ENCODE measurements at places on chromosomes 2 and 18. TPM values are rescaled to one million over a fixed set of nuclear protein-coding genes. Genes with fewer than 3 reads are reported as not detected.

DNA sequence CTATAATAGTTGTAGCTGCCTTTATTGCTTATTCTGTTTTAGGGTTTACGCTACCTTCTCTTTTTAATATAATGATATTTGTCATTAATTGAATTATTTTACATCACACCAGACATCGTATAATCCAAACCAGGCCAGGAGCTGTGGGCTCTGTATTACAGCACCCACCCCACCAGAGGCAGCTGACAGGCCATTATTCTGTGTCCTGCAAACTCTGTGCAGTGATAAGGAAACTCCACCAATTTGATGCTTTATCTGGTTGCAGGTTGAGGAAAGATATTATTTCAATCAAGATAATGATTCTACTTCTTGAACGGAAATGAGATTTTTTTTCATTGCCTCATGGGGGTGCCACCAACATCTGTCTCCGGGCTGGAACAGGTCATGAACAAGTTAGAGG, 227.3 kb downstream of the ZBTB7C start:
- no peak for DNase-seq

DNA sequence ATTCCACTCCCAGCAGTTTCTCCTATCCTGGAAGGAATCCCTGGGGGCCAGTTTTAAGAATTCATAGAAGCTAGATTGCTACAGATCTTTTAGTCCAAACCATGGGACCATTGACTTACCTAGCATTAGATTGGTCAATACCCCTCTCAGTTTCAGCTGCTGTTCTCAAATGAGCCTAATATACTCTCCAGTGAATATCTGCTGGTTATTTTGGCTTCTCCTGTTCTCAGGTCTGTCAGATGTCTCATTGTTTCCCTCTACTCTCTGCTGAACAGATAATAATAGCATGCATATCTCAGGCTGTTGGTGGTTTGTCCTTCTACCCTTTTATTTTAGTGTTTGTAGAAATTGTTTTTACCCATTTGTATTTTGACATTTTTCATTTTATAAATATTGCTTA, 99.5 kb downstream of the FHOD3 start:
- DNase-seq: no peak

DNA sequence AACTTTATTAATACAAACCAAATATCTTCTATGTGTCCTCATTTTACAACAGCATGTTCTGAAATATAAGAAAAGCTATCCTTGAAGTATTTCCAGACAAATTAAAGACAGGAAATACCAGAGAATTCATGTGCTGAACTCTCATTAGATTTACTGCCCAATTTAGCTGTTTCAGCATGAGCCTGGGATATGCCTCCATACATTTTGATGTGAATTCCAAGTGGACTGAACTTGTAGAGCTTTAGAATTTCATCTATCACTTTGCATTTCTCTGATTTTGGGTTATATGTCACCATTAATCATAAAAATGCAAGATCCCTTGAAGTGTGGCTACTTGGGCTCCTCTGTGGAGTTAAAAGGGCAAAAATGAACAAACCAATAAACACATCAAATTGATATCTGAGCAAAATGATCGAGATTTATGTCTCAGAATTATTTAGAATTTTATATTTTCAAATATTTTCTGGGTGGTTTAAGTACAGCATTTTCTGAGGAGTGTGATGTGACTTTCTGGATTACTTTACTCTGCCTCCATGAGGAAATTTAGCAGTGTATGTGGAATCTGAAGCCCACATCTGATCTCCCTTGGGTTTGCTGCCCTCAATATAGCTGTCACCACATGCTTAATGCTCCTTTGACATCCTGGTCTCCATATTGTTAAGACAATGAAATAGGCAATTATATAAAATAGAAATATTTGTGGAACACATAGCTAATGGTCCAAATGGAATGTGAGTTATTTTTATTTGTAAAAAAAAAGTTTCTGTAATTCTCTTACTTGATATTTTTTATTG, 206.6 kb upstream of the RBMS1 start:
- DNase-seq: no peak

The SCYGR8 gene
- not detected for total RNA-seq

GRCh38 chr2:53827398-53828175, 32.2 kb downstream of the GPR75 start:
- no peak for DNase-seq

The LAMA1 gene
- not detected for total RNA-seq

The ST8SIA3 gene
- not detected for total RNA-seq

DNA sequence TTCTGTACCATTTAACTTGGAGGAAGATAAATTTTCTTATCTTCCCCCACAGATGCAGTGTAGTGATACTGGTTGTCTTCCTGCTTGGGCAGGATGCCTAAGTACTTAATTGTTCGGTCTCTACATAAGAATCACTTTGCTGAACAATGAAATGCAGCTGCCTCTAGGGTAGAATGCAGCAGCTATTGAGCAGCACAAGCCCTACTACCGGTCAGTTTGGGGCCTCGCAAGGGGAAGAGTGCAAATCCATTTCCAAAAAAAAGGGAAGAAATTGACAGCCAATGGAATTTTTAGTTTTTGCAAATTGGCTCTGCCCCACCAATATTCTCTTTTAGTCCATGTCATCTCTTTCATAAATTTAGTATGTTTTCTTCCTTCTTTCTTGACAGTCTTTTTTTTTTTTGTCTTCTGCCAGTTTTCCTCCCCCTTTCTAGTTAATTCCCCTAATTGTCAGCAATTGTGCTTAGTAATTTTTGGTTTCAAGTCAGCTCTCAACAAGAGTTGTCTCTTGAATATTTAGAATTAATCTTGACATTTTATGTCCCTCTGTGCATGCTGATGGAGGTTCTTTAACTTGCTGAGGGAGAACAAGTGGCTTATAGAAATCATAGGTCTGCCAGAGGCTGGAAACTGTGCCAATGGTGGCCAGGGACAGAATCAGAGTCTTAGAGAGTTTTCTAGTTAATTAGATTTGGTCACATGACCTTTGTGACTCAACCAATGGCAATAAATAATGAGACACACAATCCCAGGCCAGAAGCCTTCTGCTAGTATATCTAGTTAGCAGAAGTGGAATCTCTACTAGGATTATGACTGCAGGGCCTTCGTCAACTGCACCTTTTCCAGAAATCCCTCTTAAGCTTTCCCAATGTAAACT, 270.0 kb downstream of the CTNNA2 start:
- no peak for DNase-seq

The TRPM8 gene
- not detected for total RNA-seq

GRCh38 chr2:149858216-149858615, 270.6 kb upstream of the MMADHC start:
- DNase-seq: no peak

- DNase-seq: no peak
Measured at GRCh38 chr18:37285825-37286224, 279.8 kb downstream of the CELF4 start.

DNA sequence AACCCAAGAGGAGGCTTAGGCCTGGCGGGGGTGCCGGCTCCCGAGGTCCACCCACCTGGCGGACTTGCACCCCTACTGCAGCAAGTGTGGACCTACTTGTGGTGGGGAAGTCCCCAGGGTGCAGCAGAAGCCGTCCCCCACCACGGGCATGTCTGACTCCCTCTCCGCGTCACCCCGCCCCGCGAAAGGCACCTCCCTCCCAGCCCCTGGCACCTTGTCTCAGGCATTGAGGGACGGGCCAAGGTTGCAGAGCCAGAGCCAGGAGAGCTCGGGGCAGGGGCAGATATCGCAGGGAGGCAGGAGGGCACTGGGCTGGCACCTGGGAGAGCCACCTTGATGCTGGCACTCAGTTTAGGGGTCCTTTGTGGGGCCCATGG, 19.0 kb downstream of the CROCC2 start:
- DNase-seq: peak; percentile 29

DNA sequence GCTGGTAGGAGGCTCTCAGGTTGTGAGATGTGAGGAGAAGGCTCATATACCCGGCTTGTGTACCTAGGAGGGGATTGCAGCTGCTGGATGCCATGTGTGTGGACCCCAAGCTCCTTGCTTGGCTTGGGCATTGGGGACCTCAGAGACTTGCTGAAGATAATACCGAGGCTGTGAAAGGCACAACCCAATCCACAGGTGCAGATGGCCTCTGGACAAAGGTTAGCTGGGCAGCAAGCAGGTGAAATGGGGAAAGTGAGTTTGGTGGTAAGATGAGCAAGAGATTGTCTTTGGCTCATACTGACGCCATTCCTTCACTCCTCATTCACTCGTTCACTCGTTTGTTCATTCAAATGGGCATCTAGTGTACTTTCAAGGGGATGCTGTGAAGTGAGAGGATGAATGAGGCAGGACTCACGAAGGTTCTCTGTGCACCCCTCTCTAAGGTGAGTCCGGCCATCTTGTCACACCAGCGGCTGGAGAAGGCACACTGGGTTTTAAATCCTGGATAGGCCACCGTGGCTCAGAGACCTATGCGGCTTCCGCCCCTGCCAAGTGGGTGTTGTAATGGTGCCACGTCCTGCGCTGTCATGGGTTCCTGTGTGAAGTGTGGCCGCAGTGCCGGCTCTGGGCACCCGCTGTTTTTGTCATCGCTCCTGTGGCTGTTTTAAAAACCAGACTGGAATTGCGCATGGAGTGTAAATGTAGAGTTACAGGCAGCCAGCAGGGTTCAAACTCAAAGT, 13.7 kb downstream of the FBLN7 start:
- no peak for DNase-seq

DNA sequence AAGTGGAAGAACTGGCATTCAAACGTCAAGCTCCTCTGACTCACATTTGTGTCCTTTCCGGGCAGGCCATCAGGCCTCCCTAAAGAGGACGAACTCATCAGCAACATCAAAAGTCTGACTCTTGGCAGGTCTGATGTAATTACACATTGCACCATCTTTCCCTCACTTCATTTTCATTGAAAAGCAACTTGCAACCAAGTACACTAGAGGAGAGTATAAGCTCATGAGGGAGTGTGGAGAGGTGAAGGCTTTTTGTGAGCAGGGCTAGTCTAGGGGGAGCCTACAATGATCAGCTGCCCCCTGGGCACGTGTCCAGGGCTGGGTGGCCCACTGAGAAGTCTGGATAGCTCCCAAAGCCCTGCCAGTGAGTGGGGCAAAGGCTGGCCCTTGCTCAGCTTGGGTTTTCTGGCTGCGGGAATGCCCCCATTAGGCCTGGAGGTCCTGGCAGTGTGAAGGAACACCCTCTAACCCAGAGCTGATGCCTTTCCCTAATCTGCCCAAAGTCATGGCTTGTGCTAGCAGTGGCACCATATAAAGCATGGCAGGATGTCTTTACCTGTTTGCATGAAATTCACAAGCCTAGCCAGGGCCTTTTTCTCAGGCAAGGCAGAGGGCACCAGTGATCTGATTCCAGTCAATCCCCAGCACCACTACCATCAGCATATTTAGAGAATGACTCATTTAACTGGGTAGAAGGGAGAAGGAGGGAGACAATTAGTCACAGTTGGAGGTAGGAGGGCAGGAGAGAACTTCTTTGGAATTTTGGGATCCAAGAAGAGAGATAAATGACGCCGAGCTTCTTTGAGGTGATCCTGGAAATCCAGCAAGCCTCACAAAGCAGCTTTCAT, 8.5 kb upstream of the DAW1 start:
- no peak for DNase-seq

DNA sequence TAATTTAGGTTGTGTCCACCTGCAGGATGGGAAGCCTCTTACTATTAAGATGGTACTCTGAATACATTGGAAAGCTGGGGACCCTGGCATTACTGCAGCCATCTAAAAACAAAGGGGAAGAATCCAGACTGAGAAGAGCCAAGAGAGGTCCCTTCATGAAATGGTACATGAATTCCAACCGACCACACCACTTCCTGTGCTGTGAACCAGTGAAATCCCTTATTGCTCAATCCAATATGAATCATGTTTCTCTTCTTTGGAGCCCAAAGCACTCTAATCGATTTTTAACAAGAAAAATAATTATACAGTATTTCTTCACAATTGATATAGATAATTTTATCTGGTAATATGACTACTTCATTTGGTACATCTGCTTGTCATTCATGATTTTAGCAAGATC, 479.7 kb upstream of the RAB6C start:
- no peak for DNase-seq

The IL1A gene
- 0.15 TPM for total RNA-seq

The MDH1B gene
- not detected for total RNA-seq

GRCh38 chr2:144501118-144501517, 18.8 kb downstream of the ZEB2 start:
- no peak for DNase-seq

DNA sequence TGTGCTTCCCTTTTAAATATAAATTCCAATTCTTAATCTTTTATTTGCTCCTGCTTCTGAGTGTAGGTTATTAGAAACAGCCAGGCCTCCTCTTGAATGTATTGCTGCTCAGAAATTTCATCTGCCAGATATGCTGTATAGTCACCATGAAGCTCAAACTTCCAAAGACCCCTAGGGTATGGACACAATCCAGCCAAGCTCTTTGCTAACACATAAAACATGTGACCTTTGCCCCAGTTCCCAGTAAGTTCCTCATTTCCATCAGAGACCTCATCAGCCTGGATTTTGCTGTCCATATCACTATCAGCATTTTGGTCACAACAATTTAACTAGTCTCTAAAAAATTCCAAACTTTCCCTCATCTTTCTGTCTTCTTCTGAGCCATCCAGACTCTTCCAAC, 75.2 kb downstream of the MAP2 start:
- no peak for DNase-seq

The BOD1L2 gene
- total RNA-seq: not detected

- no peak for DNase-seq
Measured at GRCh38 chr2:161990741-161991140, 83.3 kb downstream of the DPP4 start.

DNA sequence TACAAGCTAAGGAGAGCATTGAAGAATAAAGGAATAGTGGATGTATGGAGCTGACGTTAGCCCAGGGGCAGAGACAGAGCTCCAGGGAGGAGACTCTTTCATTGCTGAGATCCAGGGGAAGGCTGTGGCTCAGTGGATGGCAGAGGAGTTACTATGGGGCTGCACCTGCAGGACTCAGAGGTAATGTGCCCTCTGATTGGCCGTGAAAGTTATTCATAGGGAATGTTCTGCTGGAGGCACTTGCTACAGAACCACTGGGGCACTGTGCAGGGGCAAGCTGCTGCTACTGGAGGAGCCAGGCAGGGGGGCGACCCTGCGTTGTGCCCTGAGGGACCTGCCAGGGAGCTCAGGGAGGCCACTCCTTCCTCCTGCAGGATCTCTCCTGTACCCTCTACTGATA, 199.2 kb downstream of the PTPRM start:
- DNase-seq: no peak

DNA sequence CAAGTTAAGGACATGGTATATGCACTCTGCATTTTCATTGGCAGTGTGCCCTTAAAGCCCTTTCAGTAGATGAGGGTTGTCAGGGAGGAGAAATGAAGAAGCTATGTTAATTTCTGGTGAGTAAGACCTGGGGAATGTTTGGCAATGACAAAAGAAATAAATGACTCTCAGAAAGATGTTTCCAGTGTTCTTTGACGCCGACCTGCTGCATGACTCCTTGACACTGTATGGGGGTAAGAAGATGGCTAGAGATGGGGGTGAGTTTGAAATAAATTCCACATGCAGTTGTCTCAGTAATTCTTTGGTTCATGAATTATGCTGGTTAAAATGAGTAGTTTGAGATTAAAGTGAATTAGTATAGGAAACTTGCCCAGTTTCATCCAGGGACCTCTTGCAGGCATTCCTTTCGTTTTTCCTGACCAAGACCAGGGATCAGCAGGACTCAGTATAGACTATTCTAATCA, 5.9 kb downstream of the CCDC121 start:
- DNase-seq: no peak
